ENCODE measurements at places on chromosomes 4 and X. TPM values are rescaled to one million over a fixed set of nuclear protein-coding genes. Genes with fewer than 3 reads are reported as not detected.

GAGE12J gene
- not detected for total RNA-seq

FIP1L1 gene
- total RNA-seq, result 123 TPM

EOLA2 gene
- 63.3 TPM for total RNA-seq

ESX1 gene
- total RNA-seq, result not detected

VCX3B gene
- not detected for total RNA-seq

TMEM150C gene
- total RNA-seq, result not detected

TBX22 gene
- not detected for total RNA-seq

TCEAL2 gene
- not detected for total RNA-seq

BTC gene
- not detected for total RNA-seq

STK26 gene
- 57.1 TPM for total RNA-seq

GRCh38 chr4:138317175-138317748 is 75.1 kb upstream of the SLC7A11 start:
- no peak for DNase-seq

DNA sequence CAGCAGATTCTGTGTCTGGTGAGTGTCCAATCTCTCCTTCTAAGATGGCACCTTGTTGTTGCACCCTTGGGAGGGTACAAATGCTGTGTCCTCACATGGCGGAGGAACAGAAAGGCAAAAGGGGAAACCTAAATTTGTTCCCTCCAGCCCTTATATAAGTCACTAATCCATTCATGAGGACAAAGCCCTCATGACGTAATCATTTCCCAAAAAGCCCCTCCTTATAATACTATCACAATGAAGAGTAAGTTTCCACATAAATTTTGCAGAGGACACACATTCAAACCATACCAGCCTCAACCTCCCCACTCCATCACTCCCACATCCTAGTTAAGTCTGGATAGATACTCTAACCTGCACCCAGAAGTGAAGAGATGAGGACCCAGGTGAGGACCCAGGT is 63.1 kb downstream of the USP38 start:
- no peak for DNase-seq

GRCh38 chr4:116599859-116600258 is 485.5 kb downstream of the TRAM1L1 start:
- no peak for DNase-seq

GRCh38 chr4:99077177-99077576 is 11.4 kb downstream of the ADH5 start:
- DNase-seq, result no peak

DNA sequence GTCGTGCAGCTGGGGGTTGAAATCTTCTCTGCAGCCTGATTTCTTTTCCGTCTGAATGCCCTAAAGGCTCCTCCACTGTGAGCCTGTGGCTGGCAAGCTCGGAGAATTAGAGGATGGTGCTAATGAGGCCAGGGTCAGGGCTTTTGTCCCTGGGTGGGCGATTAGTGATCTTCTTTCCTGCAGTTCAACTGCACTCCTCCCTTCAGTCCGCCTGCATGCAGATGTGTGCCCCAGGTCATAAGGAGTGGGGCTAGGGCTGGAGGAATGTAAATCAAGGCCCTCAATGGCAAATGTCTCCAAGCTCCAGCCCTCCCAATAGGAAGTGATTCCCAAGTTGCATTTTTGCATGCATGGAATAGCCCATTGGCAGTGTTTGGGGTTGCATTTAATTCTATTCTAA is 405.0 kb downstream of the AFF2 start:
- no peak for DNase-seq

DNA sequence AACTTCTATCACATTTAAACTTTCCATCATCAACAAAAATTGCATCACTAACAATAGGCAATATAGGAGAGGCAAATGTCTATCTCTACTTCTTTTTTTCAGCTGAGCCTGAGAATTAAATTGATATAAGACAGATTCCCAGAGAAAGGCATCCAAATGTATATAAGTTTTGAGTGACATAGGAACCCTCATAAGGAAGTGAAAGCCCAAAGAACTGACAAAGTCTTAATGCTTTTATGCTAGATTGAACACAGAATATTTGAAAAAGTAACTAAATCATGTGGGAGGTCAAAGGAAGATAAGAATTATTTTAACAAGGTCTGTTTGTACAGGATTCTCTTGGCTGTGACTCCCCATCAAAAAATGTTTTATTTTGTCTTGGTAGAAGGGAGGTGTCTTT is 714.9 kb downstream of the GRXCR1 start:
- DNase-seq, result no peak

DNA sequence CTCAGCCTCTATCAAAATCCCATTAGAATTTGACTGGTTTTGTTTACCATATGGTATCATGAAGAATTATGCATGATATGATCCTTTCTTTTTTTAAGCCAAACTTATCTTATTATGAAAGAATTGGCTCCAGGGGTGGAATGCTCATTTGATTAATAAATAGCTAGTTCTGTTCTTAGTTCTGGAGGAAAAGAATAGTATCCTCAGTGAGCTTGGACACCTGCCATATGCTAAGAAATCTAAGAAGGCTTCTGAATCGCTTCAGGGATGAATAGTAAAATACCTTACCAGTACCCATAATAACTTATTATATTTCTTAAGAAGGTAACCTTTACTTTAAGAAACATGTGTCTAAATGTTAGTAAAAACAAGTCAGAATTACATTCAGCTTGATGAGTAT is 803.6 kb downstream of the ADGRL3 start:
- no peak for DNase-seq

- DNase-seq, result no peak
Observed at GRCh38 chrX:21735768-21736127, 22.2 kb downstream of the SMPX start.

DNA sequence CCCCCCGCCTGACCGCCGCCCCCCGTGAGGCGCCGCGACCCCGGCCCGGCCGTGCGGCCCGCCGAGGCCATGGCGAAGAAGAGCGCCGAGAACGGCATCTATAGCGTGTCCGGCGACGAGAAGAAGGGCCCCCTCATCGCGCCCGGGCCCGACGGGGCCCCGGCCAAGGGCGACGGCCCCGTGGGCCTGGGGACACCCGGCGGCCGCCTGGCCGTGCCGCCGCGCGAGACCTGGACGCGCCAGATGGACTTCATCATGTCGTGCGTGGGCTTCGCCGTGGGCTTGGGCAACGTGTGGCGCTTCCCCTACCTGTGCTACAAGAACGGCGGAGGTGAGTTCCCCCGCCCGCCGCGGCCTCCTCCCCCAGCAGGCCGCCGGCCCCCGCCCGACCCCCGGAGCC is 780 bp downstream of the SLC6A8 start:
- DNase-seq, result no peak

DNA sequence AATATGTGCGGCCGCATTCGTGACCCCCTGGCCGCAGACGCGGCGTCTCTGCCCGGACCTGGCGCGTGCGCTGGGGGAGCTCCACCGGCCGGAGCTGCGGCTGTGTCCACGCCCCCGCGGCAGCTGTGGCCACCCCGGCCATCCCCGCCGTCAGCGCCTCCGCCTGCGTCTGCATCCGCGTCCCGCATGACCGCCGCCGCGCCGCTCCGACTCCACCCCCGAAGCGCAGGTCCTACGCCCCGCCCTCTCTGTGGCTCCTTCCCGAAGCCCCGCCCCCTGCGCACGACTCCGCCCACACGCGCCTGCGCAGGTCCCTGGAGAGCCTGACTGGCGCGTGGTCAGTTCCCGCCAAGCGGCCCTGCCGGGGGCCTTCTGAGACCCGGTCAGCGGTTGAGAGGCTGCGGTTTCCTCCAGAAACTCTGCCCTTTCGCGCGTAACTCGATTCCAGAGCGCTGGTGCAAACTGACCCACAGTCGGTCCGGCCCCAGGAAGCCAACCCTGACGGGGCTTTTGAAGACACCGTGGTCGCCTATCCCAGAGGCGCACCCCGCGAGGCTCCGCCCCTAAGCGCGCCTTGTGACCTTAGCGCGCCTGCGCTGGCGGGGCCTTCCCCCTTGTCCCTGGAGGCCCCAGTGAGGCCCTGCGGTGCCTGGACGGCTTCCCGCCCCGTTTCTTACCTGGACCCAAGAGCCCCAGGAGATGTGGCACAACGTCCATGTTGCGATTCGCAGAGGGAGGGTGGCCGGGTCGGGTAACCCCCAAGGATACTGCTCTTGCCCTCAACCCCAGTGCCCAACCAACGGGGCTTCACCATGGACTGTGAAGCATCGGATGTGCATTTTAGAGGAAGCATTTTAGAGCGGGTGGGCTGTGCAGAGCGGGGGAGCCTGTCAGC is at the start of gene LAGE3:
LAGE3 (minus strand) TSS at position 554 of the 895 bp plus-strand sequence; CDS start at position 188, 366 bp downstream.
- peak; percentile 93 for DNase-seq

DNA sequence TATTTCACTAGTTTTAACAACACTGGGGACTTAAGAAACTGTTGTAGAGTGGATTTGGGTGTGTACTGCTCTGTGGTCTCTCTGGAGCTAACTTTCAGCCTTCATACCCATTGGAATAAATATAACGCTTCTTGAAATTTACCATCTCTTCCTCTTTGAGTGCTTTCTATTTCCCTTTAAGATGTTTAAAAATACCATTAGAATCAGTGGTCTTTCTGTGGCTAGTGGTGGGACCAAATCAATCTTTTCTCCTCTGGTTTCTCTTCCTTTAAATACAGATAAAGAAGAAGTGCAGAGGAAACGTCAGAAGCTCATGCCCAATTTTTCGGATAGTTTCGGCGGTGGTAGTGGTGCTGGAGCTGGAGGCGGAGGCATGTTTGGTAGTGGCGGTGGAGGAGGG is 92.0 kb downstream of the NFKB1 start:
- DNase-seq, result no peak

- DNase-seq, result no peak
Observed at GRCh38 chrX:127879585-127879984, 172.6 kb downstream of the ACTRT1 start.
